ENCODE measurements at places on chromosomes 13 and 19.
A peak's percentile ranks its signal among the peaks of the same experiment; 100 is the strongest.

DNA sequence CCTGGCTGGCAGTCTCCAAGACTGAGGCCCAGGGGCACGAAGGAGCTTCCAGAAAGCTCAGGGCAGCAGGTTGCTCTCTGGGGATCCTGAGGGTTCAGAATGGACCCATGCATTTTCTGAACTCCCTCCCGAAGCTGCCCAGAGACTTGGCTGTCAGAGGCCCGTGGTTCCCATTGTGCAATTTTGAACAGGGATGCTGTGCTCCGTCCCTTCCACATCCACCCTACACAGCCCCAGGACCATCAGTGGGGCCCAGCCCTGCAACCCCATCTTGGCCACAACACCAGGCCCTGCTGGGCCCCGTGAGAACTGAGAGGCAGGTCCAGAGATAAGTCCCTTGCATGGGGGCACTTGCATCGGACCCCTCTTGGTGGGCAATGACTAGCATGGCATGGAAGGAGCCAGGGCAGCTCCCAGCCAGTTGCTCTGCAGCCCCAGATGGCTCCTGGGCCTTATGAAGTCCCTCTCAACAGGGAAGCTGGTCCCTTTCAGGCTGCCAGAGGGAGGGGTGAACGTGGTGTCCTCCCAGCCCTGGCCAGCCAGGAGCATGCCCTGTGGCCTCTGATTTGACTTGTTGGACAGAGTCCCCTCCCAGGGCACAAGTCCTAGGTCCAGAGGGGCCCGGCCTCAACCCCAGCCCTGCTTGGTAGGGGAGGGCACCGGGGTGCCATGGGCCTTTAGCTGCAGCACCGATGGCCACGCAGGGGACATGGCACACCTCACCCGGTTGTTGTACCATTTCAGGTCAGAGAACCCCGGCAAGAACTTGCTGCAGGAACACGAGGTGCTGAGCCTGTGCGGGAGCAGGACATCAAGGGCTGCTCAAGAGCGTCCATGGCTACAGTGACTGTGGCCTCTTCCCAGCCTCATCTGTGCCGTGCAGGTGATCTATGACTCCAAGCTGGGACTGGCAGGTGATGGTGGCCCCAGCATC, 17.3 kb upstream of the ZNF14 start:
- DNase-seq = no peak

GRCh38 chr19:20444202-20444885, 121.2 kb downstream of the ZNF737 start:
- DNase-seq = no peak

- peak; percentile 84 for DNase-seq
Measured at GRCh38 chr19:29694669-29695627, 20.1 kb downstream of the C19orf12 start.

DNA sequence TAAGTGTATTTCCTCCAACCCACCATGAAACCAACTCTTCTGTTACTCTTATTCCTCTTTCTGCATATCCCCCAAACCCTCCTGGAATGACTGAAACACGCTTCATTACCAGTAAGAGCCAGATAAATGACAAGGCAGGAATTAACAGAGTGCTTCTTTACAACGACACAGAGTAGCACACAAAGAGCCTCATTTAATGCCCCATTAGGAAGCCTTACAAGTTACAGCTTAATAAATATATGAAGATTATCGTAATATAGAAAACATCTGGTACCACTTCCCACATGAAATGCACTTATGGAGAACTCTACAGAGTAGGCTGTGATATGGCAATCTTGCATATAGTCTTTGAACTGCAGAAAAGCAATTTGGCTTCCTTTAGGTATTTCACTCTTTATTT, 116.8 kb downstream of the ENOX1 start:
- no peak for DNase-seq

DNA sequence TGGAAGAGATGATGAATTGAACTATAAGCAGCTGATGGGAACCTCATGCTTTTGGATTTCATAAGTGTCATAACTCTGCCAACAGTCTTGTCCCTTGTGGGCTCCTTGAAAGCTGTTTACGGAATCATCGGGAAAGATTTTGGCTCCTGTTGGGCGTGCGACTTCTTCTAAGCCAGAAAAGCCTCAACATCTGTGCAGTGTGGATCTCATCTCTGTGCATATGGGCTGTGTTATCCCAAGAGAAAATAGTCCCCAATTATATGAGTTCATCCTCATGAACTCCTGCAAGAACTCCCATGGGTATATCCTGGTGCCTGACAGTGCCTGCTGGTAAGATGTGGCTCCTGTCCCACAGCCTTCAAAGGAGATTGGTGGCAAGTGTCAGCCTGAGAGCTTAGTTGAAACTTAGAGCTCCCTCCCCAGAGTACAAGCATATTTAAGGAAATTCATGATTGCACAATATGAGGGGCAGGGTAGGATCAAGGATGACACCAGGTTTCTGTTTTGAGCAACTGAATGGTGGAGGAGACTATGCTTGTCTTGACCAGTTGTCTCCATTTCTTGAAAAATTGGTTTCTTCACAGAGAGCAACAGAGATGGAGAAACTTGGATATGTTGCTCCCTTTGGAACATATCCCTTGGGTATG, 243.5 kb downstream of the ITGBL1 start:
- DNase-seq = no peak

DNA sequence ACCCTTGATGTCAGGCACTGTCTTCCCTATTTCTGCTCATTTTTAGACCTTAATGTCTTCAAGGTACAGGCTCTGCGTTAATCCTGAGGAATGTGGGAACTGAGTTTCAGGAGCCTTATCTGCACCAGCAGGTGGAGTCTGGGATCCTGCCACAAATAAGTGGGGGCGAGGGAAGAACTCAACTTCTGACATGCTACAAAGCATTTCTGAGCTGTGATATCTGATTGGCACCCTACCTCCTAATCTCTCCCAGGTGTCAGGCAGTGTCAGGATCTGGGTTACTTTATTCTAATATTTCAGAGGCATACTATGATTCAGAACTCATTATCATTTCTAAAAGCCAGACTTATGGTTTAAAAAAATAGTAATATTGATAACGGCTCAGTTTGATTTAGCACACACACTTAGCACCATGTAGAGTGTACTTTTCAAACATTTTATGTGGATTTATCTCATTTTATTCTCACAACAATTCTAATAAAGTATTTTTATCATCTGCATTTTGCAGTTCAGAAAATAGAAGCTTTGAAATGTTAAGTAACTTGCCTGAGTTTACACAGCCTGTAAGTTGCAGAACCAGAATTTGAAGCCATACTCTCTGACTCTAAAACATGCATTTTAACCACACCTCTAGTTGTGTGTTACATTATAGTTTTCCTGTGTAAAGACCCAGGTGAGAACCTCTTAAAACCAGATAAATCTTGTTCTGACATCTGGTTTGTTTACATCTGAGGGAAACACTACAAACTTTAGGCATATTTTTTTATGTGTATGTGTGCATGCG, 358.6 kb downstream of the TDRD3 start:
- DNase-seq = no peak

DNA sequence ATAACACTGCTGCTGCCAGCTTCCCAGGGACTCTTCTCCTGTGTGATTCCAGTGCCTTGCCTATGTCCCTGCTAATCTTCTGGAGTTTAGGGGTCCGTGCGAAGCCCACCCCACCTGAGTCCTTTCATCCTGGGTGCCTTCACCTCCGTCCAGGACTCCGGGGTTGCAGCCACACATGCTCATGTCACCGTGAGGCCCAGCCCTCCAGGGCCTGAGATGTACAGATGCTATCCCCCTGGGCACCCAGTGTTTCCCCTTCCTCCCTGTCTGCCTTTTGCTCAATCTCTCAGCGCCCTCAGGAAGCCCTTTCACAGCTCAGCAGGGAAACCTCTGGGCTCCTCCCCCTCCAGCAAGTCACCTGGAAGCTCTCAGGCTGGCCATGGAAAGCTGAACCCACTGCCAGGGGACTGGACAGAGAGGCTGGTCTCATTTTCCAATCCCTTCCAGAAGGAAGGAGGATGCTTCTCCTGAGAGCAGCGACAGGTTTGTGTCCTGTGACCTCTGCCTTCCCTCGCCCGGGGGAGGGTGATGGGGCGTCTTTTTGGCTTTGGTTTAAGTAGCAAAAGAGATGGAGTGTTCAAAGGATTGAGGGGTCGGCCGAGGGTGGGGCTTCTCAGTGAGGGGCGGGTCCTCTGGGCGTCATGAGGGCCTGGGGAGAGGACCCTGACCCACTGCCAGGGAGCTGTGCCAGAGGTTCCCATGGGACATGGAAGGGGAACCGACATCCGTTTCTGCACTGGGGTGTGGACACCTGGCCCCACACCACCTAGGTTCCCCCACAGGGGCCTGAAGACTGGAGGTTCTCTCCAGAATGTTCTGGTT, 30.8 kb upstream of the TFDP1 start:
- DNase-seq = no peak

GRCh38 chr13:51105046-51105445, 6.0 kb downstream of the C13orf42 start:
- DNase-seq = no peak

DNA sequence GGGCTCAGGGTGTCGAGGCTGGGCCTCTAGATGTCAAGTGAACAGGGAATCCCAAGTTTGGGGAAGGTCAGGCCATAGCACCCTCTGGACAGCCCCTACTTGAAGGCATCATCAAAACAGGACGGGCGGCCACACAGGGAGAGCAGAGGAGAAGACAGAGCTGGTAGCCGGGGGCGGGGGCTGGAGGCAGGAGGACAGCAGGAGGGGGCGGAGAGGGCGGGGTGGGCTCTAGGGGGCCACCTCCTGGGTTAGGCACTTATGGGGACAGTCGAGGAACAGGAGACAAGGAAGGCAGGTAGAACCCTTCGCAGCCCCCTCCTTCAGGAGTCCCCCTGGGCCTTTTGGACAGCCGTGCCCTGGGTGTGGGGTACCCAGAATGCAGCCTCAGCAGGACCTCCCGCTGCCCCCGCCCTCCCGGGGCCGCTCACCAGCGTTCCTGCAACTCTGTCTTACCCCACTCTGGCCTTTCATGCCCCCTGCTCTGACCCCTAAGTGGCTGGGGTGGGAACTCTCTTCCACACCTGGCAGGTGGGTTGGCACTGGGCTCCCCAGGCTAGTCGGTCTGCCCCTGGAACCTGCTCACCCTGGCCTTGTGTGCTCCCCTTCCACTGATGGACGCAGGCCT, 5.8 kb downstream of the SSBP4 start:
- DNase-seq = no peak

- DNase-seq = no peak
Measured at GRCh38 chr13:99267927-99268326, 9.7 kb upstream of the GPR18 start.

DNA sequence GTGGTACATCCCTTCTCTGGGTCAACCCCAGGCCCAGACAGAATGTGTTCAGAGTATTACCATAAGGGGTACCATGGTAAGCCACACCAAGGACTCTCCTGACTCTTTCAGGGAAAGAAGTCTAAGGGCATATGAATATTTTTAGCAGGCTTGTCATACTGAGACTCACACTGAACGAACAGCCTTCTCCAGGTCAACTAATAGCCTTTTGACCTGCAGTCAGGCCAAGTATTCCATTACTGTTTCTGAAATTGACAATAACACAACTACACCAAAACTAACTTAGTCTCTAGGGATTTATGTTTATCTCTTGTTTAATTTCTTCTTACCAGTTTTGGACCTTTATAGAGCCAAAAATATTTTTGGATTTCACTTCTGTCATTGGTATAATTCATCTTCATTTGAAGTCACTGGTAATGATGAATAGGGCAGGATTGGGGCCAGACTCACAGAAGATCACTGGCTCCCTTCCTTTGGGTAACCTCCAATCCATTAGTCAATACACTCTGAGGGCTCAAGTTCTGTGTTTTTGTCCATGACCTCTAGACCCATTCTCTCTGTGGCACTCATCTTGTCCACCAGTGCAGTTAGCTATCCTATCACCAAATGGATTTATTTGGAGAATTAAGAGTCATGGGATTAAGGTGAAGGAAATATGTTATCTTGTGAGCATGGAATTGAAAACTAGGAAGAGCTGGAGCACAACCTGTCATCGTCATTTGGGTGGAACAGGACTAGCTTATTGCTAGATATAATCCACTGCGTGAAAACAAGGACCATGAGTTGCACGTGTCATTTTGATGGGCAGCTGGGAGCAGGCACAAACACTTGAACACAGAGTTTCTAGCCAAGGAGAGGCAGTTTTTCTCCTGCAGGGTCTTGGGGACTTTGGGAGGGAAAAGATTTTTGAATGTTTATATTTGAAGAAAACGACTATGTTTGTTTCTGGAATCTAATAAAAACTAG, 313.3 kb downstream of the DCLK1 start:
- no peak for DNase-seq

DNA sequence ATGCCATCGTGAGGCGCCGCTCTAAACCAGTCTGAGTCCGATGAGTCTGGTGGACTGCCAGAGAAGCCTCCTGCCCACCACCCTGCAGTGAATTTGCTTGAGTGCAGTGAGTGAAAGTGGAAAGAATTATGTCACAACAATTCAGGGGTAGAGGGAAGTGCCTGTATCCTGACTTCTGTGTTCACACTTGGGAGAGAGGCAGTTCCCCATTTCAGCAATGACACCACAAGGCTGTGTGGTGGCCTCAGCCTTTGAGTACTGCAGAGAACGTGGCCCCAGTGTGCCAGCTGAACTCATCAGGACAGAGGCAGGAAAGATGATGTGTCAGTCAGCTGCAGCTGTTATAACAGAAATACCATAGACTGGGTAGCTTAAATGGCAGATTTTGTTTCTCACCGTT, 155.6 kb downstream of the COG6 start:
- DNase-seq = no peak

- DNase-seq = no peak
Measured at GRCh38 chr19:51607077-51607476, 23.1 kb downstream of the SIGLEC5 start.

- DNase-seq = no peak
Measured at GRCh38 chr13:25575562-25575961, 203.8 kb downstream of the ATP8A2 start.

DNA sequence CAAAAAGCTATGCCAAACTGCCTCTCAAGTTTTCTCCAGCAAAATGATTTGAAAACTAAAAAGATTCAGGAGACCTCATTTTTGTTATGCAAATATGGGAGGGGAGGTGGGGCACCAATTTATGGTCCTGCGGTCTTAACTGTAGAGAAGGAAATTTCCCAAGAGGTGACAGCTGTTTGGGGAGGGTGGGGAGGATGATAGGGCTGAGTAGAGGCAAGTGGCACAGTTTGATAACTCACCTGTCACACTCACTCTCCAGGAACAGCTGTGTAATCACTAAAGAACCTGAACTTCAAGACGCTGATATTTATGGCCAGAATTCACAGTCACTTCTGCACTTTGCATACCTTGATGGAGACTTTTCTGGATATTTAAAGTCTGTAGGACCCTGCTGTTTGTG, 232.9 kb upstream of the STARD13 start:
- no peak for DNase-seq

DNA sequence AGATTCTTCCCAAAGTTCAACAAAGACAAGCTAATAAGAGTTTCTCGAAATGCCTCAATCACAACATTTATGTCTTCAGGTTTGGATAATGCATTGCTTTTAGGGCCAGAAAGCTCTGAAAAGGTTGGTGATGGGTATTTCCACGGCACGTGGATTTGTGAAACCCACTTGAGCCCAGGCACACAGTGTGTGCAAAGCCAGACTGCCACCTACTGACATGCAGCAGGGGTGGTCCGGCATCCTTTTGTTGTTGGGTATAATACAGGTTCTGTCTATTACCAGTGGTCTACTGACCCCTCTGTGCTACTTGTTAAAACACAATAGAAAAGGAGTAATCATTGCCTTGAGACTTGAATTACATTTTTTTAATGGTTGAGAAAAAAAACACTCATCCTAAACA, 225.6 kb downstream of the RAP2A start:
- DNase-seq = no peak

GRCh38 chr13:45341799-45342500, 967 bp upstream of the TPT1 start:
- peak; percentile 5 for DNase-seq

Measured in H54 (cell line).